ENCODE measurements at places on chromosomes 13 and 19.

GRCh38 chr19:15324791-15325519 is 7.4 kb downstream of the BRD4 start:
- DNase-seq, result no peak

GRCh38 chr13:29925457-29926097 is 75.2 kb upstream of the UBL3 start:
- DNase-seq, result peak; percentile 78

DNA sequence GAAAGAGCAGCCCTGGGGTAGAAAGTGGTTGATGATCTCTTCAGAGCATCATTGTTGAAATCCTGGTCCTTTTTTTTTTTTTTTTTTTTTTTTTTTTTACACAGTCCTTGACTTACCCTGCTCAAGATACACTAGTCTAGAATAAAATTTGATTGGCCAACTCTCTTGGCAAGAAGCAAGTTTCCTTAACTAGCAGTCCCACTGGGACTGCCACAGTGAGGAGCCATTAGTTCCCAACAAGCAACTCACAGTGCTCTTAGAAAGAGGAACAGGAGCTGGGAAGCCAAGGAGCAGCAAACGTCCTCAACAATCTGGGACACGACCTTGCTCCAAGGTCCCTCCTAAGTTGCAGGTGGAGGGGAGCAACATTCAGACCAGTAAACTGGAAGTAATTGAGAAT is 47.9 kb upstream of the INTS6 start:
- DNase-seq, result no peak

- no peak for DNase-seq
Observed at GRCh38 chr19:5821521-5822180, 16.8 kb downstream of the NRTN start.

GRCh38 chr13:33150662-33151061 is 134.4 kb downstream of the KL start:
- no peak for DNase-seq

- no peak for DNase-seq
Observed at GRCh38 chr13:99969919-99970650, 1.5 kb downstream of the ZIC5 start.

DNA sequence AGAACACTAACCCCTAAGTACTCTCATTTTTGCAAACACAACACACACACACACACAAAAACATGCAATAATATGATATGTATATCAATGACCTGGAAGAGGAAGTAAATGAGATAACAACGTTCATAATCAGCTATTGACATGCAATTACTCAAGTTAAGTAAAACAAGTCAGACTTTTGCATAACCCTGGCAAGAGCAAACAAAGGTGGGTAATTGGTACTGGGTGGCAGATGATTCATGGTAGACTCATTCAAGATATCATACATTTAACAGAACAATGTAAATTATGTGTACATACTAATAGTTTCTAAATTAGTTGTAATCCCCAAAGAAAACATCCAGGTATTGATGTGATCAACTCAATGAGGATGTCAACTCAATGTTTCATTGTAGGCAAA is 508.8 kb downstream of the DACH1 start:
- peak; percentile 48 for DNase-seq

GRCh38 chr19:8335343-8336071 is 7.6 kb downstream of the KANK3 start:
- DNase-seq, result no peak

- DNase-seq, result no peak
Observed at GRCh38 chr19:19006213-19006612, 27.1 kb downstream of the SUGP2 start.

GRCh38 chr13:22103046-22104027 is 432.5 kb downstream of the FGF9 start:
- no peak for DNase-seq

DNA sequence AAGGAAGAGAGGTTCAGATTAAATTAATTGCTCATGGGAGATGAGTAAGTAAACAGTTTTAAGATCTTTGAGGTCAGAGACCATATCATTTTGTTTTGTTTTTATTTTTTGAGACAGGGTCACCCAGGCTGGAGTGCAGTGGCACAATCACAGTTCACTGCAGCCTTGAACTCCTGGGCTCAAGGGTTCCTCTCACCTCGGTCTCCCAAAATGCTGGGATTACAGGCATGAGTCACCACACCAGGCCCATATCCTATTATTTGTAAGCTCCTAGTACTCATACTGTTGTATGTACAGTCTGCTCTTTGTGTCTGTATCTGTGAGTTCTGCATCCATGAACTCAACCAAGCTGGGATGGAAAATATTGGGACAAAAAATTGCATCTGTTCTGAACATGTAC is 6.0 kb upstream of the RASL11A start:
- DNase-seq, result no peak

Data from epithelial cell of prostate (primary cell).